ENCODE measurements at places on chromosomes 11 and 22.

DNA sequence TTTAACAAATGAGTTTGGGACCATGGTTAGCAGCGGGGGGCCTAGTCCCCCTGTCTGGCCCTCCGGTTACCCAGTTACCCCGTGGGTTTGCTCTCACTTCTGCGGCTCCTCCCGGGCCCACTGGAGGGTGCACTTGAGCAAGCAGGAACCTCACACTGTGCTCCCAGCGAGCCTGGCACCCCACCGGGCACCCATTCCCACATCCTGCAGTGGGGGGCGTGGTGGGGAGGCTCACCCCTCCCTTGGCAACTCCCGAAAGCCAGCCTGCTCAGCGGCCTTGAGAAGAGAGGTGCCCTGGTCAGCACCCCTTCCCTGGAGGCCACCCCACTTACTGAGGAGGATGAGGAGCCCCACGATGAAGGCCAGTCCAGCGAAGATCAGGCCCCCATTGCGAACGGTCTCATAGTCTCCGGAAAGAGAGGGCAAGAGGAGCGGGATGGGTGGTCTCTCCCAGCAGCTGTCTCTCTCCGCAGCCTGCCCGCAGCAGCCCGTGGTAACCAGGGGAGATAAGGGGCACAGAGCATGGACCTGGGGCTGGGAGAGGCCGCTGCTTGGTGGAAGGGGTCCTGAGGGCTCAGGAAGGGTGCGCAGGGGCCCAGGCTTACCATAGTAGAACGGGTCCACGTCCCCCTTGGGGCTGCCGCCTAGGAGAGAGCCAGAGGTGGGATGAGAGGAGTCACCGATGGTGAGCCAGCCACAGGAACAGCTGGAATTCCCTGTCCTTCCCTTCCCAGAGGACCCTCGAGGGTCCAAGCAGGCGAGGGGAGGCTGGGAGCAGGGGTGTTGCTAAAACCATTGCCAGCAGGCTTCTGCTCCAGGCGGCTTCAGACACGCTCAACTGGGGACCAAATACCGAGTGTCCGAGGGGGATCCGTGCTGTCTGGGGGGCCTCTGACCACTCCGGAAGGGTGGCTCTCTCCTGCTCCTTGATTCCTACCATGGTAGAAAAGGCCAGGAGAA is 2.2 kb downstream of the FXYD2 start:
- no peak for DNase-seq

DNA sequence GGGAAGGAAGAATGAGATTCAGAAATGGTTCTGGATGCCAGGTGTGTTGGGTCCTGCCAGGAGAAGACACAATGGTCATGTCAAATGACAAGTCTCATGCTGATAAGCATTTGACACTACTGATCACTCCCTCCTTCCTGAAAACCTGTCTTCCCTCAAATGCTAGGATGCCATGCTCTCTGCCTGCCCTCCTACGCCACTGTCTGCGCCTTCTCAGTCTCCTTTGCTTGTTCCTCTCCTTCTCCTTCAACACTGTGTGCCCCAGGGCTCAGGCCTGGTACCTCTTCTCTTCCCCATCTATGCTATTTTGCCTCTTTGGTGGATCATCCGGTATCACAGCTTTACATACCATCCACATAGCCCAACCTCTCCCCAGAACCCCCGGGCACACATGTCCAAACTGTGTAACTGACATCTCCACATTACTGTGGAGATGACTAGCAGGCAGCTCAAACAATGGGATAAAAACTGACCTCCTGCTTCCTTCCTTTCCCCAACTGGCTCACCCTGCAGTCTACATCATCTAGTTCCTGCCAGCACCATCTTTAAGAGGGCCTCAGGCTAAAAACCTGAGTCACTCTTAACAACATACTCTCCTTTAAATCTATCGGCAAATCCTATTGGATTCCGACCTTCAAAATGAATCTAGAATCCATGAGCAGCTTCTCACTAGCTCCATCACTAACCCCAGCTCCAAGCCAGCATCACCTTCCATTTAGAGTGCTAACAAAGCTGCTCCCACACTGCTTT is 8.2 kb downstream of the AP1B1 start:
- no peak for DNase-seq

- no peak for DNase-seq
These were observed 195.2 kb upstream of the TMEM45B start for GRCh38 chr11:129620237-129621104.

DNA sequence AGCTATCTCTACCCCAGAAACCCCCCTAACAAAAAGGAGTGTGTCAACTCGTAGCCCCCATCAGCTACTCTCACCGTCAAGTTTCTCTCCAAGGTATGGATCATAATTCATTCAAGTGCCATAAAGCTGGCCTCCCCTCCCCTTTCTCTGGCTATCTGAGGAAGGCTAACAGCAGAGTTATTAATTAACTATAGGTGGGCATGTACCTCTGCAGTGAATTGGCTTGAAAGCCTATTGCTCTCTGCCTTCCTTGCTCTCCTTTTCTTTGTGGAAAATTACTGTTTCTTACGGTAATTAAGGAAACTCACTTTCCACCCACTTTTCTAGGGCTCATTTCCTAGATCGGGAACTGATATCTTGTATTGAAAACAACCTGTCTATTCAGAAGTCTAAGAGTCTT is 14.1 kb downstream of the POLA2 start:
- DNase-seq: no peak

DNA sequence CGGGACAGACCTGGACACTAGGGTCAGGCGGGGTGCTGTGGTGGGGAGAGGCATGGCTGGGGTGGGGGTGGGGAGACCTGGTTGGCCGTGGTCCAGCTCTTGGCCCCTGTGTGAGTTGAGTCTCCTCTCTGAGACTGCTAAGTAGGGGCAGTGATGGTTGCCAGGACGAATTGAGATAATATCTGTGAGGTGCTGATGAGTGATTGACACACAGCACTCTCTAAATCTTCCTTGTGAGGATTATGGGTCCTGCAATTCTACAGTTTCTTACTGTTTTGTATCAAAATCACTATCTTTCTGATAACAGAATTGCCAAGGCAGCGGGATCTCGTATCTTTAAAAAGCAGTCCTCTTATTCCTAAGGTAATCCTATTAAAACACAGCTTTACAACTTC is 3.9 kb downstream of the FADD start:
- DNase-seq: no peak

- no peak for DNase-seq
These were observed 21.5 kb downstream of the BIRC2 start for GRCh38 chr11:102368472-102368871.

DNA sequence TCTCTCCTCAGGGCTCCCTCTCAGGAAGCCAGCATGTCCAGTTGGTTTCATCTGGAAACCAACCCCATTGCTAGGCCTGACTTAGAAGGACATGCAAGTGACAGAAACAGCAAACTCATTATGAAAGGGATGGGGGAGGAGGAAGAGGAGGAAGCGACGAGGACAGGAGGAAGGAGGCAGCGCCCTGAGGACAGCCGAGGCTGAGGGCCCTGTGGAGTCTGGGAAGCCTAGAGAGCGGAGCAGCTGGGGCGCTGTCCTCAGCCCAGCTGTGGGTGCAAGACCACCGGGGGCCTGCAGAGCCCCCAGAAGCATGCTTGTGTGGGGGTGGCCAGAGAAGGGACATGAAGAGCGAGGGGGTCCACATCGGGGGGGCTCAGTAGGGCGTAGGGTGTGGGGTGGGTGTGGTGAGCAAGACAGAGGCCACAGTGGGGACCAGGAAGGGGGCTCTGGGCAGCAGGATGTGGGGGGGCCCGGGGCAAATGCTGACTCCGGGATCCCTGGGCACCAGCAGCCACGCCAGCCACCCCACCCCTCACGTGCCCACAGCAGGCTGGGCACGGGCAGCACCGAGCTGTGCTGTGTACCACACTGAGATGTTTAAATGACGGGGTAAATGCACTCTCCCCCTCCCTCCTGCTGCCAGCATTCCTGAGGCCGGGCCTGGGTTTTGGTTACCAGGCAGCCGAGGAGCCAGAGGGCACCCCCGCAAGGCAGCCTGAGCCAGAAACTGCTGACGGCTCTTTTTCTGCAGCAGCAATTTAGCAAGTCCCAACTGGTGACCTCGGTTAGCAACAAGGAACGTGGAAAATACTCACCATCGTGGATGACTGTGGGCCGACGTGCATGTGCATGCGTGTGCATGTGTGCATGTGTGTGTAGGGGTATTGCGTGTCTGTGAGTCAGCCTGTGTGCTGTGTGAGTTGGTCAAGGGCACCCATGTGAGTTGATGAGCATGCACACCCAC is 82.7 kb upstream of the LINC01488 start:
- DNase-seq: no peak

DNA sequence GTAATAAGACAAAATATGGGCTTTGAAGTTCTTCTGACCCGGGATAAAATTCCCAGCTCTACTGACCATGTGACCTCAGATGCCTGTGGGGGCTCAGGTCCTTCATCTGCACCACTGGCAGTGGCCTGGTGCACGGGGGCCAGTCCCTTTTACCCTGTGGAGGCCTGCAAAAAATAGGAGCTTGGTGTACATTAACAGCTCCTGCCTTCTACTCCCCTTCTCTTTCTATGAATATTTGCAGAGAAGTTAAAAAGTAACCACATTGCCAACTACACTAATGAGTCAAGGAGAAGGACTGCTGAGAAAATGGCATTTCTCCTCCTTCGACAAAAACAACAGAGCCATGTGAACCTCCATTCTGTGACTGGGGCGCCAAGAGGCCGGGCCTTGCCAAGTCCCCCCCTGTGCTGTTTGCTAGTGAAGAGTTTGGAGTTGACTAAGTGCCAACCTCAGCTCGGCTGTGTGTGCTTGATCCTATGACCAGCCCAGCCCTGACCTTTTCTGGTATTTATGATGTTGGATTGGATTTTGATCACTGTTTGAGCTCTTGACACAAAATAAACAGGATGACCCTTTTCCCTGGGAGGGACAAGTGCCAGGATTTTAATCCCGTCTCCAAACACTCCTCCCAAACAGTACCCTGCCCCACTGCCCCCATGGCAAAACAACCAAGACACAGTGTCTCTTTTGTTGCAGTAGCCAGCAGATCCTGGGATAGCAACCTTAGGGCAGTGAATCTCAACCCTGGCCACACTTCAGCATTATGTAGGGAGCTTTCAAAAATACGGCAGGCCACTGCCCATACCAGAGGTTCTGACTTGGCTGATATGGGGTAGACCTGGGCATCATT is 380.1 kb downstream of the LARGE1 start:
- DNase-seq: no peak

DNA sequence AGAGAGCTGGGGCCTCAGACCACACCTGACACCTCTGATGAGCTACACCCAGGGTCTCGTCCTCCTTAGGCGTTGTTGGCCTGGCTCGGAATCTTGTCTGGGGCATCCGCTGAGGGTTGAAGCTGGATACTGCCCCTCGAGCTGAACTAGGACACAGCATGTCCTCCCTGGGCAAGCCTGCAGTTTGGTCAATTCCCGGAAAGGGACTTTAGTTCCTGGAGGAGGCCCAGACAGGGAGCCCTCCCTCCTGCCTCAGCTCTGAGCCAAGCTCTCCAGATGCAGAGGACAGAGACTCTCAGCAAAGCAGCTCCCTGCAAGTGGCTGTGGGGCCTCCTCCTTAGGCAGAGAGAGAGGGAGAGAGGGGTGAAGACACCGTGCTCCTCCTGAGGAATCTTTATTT is 4.9 kb downstream of the APOL3 start:
- no peak for DNase-seq

DNA sequence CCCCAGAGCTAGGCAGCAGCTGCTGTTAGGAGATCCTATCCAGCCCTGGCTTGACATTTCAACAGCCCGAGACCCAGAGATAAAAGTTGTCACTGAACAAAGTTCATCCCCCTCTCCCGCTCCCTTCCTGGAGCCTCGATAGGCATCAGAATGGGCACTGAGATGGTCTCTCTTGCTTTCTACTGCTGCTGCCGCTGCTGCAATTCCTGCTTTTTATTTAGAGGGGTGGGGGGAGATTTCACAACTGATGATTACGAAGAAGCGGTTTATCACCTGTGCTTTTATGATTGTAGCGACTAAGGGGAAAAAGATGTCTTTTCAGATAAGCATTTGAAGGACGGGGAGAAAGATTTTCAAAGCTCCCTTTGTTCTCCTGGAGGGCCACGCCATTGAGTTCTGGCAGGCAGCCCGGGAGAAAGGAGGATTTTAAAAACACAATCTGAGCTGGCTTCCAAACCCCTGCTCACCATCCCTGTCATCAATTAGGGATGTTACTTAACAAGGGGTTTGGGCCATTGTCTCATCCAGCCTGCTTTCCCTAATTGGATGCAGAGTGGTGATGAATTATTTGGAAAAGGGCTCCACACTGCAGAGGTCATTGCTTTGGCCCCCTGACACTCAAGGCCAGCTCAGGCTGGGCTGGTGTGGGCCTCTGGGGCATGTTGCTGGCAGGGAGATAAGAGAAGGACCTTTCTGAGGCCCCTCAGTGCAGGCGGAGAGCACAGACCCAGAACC is 344.7 kb downstream of the BUD13 start:
- peak; percentile 39 for DNase-seq

DNA sequence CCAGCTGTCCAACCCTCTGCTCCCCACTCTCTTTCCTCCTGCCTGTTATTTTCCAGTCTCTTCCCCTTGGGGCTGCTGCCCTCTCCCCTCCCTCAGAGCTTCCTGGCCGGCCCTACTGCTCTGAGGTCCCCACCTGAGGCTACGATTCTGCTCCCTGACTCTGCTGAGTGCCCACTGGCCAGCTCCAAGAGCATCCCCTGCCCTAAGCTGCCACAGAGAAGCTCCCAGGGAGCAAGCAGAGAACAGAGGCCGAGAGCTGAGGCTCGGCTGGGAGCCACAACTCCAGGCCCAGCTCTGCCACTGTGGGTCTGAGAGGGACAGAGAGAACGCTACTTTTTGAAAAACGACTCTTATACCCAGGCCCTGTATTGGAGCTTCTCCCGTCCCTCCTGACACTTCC is 61.1 kb downstream of the CHRDL2 start:
- DNase-seq: no peak

DNA sequence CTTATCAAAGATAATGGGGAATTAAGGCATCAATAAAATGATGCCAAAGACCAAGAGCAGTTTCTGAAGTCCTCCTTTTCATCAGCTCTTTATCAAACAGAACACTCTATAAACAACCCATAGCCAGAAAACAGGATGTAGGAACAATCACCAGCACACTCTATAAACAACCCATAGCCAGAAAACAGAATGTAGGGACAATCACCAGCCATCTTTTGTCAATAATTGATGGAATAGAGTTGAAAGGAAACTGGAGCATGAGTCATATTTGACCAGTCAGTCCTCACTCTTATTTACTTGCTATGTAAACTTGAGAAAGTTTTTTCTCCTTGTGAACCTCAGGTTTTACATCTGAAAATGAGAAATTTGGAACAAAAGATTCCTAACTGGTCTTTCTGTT is 10.0 kb downstream of the MS4A2 start:
- DNase-seq: no peak

GRCh38 chr11:122696662-122697061 is 41.1 kb downstream of the UBASH3B start:
- no peak for DNase-seq

DNA sequence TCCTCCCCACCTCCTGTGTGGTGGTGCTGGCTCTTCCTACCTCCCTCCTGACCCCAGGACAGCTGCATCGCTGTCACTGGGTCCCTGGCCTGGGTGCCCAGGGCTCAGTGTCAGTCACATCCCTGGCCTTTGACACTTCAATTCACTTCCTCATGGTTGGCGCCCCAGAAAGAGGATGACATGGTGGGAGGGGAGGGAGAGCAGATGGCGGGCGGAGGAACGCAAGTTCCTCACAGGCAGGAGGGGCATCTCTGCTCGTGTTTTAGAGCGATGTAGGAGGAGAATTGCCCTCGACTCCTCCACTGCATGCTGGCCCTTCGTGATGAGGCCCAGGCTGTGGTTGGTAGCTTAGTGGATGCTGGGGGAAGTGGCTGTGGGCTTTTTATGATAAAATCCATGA is 35.1 kb upstream of the KRTAP5-7 start:
- no peak for DNase-seq

Data from NCI-H1436 treated with DMSO at 0.1 percent for 48 hours (cell line).